ENCODE measurements at places on chromosomes 1 and 21.

DNA sequence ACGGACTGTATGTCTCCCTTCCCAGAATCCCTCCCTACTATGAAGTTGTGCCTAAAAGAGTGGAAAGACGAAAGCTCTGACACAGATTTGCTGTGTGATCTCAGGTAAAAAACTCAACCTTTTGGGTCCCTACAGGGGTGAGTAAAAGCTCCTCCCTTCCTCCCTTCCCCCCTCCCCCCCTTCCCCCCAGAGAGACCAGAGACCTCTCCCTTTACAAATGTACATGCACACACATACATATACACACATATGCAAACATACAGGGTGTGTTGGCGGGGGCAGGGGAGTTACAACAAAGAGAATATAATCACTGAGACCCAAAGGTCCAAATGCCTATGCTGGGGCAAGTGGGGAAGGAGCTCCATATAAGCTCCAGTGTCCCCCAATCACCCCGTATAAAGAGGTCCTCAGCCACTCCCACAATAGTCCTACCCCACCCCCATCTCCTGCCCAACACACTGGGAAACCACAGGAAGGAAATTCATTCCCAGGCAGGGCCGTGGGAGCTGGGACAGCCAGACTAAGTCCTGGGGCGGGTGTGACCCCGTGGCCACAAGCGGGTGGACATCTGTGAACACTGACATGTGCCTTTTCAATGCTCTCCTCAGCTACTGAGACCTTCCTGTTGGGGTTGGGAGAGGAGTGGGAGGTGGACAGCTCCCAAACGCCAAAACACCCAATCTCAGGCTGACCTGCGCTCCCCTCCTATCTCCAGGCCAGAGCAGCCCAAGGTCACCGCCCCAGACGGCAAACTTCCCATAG is 2.0 kb downstream of the MEF2D start:
- no peak for ATAC-seq

DNA sequence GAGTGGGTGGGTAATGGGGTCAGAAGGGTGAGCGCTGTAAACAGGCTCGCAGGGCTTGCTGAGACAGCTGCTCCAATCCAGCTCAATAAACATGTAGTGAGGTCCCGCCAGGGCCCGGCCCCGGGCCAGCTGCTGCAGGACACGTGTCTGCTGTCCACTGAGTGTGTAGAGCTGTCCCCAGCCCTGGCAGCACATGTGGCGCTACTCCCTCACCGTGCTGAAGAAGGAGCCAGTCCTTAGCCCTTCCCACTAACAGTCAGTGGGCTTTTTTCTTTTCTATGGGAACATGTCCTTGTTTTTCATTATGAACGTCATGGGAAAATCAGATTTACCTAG is 78.9 kb upstream of the C1orf174 start:
- ATAC-seq = no peak

- ATAC-seq = peak; percentile 89
These were observed at the start of gene LDLRAP1 for GRCh38 chr1:25543425-25544242. LDLRAP1 (plus strand) TSS chr1:25543606; CDS start chr1:25543699, 93 bp downstream.

- no peak for ATAC-seq
These were observed 38.6 kb downstream of the NFIA start for GRCh38 chr1:61120998-61121397.

DNA sequence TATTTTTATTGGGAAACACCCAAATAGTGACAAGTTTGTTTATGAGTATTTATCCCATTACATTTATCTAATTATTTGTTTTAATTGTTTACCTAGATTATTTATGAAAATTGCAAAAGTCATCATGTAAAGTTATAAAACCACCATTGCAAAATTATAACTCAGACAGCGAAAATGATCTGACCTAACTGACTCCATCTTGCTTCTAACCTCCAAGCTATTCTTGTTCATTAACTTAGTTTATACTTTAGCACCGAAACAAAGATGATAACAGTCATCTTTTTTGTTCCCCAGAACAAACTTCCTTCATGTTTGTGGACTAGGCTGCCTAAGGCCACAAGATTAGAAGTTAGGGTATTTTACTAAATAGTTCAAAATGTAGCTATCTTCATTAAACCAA is 190.8 kb downstream of the FASLG start:
- ATAC-seq = no peak

GRCh38 chr1:48688102-48688760 is 88.5 kb downstream of the BEND5 start:
- ATAC-seq = peak; percentile 91

DNA sequence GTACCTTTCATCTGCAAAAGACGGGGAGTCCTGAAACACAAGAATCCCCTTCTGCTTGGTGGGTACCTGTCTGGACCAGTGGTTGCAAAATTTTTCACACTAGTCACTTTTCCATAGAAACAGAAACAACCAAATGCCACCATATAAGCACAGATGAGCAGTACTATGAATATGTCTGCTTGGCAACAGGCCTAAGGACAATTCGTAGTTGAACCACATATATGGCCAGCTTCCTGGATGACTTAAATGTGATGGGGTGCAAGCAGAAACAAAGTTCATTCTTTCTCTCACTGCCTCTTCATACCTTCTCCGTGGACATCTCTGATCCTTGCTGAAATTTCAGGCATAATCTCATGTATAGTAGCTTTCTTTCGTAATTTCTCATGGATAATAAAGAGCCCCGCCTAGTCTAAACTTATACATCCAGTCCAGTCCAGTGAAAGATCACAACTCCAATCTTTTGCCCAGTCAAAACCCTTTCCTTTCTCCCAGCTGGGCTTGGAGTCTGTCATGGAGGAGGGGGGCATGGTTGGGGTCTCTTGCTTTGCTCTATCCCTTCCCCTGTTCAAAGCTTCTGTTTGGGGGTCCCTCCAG is 7.0 kb downstream of the FCAMR start:
- ATAC-seq = no peak

GRCh38 chr1:155773221-155773620 is 83.8 kb downstream of the GON4L start:
- ATAC-seq = no peak

- ATAC-seq = peak; percentile 90
These were observed 275.5 kb upstream of the RUNX1 start for GRCh38 chr21:35324372-35325220.

DNA sequence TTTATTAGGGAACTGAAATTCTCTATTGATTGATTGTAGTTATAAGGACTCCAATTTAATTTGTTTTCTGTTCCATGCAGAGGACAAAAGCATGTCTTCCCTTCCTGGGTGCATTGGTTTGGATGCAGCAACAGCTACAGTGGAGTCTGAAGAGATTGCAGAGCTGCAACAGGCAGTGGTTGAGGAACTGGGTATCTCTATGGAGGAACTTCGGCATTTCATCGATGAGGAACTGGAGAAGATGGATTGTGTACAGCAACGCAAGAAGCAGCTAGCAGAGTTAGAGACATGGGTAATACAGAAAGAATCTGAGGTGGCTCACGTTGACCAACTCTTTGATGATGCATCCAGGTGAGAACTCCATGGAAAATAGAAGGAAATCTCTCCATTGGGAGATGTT is 1.5 kb downstream of the SETDB1 start:
- no peak for ATAC-seq

DNA sequence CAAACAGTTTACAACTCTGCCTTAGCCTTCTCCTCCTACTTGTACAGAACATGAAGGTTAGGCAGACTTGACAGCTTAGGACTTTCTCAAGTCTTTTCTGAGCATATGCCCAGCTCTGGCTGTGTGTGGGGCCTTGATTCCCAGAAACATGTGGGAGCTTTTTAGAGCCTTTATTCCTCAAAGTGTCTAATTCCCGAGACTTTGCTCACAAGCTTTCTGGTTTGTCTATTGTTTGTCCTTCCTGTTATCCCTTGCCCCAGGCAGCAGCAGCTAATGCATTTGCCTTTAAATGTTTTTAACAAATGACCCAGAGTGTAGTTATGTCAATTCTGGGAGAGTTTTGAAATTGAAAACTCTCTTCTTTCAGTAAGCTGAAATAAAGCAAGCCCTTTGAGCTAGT is 29.2 kb downstream of the ST7L start:
- no peak for ATAC-seq

GRCh38 chr1:194917769-194918168 is 1690.5 kb downstream of the KCNT2 start:
- no peak for ATAC-seq

- peak; percentile 10 for ATAC-seq
These were observed 10.8 kb downstream of the GPR3 start for GRCh38 chr1:27403065-27403726.

- ATAC-seq = no peak
These were observed 4.0 kb downstream of the TRIM11 start for GRCh38 chr1:228402641-228403025.

DNA sequence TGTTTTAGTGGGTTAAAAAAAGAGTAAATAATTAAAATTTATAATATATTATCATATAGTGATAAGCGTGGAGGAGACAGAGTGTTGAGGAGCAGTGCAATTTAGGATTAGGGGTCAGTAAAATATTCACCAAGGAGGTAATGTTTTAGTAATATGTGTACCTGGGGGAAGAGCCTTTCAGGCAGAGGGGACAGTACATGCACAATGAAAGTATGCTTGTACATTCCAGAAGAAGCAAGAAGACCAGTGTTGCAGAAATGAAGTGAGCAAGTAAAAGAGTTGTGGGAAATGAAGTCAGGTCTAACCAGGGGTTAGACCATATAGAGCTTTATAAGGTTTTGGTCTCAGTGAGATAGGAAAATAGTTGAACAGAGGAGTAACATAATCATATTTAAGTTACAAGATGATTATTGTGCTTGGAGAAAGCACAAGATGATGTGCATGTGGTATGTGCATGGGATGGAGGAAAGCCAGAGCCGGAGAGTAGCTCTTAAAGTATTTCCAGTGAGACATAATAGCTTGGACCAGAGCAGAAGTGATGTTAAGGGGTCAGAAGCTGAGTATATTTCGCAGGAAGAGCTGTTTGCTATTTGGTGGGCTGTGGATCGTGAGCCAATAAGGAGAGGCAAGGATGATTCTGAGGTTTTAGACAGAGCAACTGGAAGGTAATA is 44.8 kb downstream of the SNX7 start:
- peak; percentile 20 for ATAC-seq

- ATAC-seq = no peak
These were observed 169.7 kb upstream of the RAB4A start for GRCh38 chr1:229101011-229101871.

DNA sequence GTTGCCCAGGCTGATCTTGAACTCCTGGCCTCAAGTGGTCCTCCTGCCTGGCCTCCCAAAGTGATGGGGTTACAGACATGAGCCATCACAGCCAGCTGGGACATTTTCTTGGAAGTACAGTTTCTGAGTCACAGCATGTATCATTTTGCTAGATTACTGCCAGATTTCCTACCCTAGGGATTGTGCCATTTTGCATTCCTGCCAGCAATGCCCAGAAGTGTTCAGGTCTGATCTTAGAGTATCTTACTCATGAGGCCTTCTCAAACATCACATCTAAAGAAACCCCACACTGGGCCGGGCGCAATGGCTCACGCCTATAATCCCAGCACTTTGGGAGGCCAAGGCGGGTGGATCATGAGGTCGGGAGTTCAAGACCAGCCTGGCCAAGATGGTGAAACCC is 10.2 kb downstream of the BMP8A start:
- ATAC-seq = peak; percentile 58

- no peak for ATAC-seq
These were observed 49.7 kb downstream of the NMNAT2 start for GRCh38 chr1:183368213-183369108.

- ATAC-seq = peak; percentile 92
These were observed 12.0 kb upstream of the FCAMR start for GRCh38 chr1:206982216-206982615.

DNA sequence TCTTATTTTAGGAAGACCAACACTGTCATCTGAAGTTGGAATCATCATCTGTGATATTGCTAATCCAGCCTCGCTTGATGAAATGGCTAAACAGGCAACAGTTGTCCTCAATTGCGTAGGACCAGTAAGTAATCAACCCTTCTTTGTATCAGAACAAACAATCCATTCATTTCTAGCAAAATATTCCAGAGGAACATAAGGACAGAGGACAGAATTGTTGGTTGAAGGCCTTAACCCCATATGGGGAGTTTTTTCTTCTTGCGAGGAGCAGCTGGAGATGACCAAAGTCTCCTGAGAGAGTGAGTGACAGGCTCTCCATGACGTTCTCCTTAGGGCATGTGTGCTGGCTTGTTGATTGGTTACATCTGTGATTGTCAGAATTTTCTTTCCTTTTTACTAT is 2.7 kb downstream of the SCCPDH start:
- ATAC-seq = no peak

- no peak for ATAC-seq
These were observed 1182.6 kb downstream of the AMY1C start for GRCh38 chr1:104932030-104932915.

DNA sequence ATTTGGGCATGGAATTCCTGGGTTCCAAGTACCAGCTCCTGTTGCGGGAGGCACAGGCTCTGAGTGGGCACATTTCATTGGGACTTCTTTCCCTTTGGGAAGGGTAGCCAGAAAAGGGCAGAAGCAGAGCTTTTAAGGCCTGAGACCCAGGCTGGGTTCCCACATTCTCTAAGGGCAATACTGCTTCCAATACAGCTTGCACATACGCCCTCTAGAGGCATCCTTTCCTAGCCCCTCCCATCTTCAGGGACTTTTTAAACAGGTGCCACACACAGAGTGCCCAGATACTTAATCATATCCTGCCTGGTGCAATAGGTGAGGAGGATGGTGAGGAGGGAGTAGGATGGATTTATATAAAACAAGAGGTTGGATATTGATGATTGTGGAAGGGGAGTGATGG is 5.7 kb downstream of the GPR88 start:
- no peak for ATAC-seq

DNA sequence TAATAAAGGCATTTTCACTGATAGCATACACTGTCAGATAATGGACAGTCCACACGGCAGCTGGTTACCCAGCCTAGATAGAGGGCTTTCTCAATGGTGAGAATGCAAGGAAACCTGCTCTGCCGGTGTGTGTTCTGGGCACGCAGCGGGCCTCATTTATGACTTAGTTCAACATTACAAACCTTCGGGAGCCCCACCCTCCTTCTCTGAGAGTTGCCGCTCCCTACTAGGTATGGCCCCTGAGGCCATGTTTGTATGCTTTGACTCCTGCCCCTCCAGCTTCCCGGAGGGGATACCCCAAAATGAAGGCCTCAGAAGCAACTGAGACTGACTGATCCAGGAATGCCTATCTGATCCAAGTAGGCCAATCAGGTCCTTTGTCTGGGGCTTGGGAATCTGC is 17.2 kb upstream of the FABP3 start:
- no peak for ATAC-seq

GRCh38 chr21:29233611-29234540 is 64.8 kb upstream of the BACH1 start:
- ATAC-seq = no peak

DNA sequence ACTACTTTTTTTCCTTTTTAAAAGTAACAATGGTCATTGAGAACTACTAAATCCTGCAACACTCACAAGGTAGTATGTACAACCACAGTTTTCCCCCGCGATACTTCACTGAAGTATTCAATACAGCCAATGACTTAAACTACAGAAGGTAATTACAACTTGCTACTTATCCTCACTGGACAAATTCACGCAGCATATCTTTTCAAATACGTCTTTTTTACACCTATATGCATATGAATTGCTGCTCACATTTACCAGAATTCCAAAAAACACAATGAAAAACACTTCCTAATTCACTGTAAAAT is 12.4 kb downstream of the NRIP1 start:
- no peak for ATAC-seq

DNA sequence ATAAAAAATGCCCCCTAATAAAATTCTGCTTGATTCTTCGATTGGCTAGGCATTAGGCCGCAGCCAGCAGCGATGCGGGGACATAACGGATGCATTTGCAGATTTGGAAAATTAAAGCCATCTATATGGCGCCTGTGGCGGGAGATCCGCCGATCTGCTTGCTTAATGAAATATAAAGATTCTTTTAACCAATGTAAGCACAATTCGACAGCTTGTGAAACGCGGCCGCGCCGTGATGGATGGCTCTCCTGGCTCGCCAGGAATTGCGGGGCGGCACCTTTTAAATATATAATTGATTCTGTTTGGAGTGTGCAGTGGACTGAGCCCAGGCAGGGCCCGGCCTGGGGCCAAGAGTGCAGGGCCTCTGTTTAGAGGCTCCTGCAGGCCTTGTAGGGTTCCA is 8.0 kb downstream of the DMBX1 start:
- ATAC-seq = no peak

Data from SK-N-SH treated with all-trans-retinoic acid at 6 μM for 48 hours (cell line).